ENCODE measurements at places on chromosomes 12 and 14.

- DNase-seq = no peak
Measured at GRCh38 chr14:87971010-87971409, 22.0 kb downstream of the GALC start.

DNA sequence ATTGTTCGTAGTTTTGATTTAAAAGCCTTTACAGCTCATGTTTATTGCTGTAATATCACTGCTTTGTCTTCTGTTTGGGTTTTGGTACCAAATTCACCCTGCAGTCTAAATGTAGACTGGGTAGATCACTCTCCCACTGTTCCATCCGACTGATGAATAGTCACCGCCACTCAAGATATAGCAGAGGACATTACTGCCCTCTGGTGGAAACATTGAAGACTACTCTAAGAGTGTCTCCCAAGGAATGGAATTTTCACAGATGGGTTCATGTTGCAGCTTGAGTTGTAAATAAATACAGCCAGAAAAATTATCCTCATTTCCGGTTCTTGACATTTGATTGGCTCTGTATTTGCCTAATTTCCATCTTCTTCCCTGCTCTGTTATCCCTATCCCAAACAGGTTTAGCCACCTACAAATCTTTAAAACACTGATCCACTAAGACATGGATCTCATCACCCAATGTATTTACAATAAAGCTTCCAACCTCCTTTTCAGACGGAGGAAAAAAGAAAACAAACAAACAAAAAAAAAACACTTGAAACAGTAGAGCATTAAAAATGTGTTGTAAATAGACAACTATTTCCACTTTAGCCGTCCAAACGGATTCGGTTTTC is 198.3 kb upstream of the CPNE8 start:
- DNase-seq = no peak

DNA sequence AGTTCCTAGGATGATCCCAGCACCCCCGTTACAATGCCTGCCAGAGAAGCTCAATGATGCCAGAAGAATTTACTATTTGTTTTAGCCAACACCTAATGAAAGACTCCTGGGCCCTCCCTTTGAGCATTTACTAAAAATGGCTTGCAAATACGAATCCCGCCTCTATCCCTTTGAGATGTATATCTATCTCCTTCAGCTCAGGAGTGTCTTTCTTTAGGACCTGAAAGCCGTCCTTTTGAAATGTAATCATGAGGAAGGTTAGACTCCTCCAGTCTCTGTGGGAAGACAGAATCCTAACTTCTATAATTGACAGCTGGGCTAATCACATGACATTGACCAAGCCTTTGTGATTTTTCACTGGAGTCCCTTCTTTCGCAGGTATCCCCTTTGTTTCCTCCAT is 19.2 kb upstream of the DYNC1H1 start:
- no peak for DNase-seq

GRCh38 chr14:36424478-36425102 is 95.4 kb downstream of the NKX2-1 start:
- DNase-seq = no peak

DNA sequence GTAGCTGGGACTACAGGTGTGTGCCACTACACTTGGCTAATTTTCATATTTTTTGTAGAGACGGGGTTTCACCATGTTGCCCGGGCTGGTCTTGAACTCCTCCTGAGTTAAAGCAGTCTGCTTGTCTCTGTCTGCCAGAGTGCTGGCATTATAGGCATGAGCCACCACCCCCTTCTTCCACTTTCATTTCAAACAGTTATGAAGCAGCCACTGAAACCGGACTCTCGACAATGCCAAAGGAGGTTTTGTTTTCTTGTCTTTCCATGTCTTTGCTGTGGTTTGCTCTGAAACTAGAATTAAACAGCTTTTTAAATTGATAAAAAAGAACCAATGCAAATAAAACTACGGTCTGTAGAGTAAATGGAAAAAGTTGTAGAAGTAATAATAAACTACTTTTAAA is 30.4 kb downstream of the RAP1B start:
- DNase-seq = no peak

GRCh38 chr12:122205053-122205925 is 1.8 kb downstream of the B3GNT4 start:
- no peak for DNase-seq

DNA sequence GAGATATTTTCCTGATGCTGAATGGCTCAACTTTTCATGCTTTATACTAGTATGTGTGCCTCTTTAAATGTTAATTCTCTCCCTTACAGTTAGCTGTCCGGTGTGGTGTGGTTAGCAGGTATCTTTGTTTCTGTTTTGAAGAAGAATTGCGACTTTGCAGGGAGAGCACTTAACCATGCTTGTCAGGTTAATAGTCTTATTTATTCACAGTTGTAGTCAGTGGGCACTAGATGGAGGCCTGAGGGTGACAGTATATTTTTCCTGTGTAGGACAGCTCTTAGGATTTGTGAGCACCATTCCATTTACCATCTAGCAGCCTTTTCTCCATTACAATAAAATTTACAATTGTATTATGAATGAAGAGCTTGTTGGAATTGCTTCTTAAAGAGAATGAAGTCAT is 34.9 kb downstream of the PDE3A start:
- DNase-seq = no peak

DNA sequence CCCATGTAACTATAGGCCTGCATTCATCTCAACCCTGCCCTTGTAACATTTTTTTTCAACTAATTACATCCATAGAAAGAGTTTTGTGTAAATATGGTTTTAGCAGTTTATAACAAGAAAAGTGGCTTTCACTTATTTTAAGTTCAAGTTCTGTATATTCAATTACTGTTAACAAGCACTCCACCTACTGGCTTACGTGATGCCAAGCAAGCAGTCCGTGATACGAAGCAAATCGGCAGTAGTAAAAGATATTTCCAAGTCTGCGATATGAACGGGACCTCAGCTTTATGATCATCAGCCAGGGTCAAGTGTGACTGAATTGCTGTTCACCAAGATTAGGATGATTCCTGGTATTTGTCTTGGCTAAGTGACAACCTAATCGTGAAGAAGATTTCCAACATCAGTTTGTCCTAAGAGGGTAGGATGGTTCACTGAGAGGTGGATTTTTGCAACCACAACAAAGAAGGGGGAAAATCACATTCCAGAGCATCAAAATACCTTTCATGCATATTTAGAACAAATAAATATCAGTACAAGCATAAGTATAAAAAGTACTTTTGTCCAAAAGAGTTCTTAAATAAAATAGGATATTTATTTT is 456.2 kb downstream of the FOXG1 start:
- no peak for DNase-seq

DNA sequence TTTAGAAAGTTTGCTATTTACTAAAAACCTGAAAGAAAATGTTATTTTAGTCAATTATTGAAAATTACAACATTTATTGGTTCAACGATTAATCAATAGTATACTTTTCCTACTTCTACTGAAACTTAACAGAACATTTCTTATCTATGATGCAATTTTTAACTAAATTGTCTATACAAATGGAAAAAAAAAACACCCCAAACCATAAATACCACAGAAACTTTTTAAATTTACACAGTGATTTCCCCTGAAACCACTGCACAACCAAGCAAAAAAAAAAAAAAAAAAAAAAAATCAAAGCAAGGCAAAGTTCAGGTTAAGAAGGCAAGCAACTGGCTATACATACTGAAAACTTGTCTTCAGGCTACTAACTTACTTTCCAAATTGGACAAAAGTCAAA is 71.9 kb upstream of the POC1B start:
- no peak for DNase-seq

- DNase-seq = no peak
Measured at GRCh38 chr12:25882266-25882665, 76.2 kb upstream of the RASSF8 start.

GRCh38 chr14:30874999-30875787 is 834 bp downstream of the COCH start:
- no peak for DNase-seq

All from C1 segment of cervical spinal cord (tissue), 14 donors.